ENCODE measurements at places on chromosomes 7 and 10.

DNA sequence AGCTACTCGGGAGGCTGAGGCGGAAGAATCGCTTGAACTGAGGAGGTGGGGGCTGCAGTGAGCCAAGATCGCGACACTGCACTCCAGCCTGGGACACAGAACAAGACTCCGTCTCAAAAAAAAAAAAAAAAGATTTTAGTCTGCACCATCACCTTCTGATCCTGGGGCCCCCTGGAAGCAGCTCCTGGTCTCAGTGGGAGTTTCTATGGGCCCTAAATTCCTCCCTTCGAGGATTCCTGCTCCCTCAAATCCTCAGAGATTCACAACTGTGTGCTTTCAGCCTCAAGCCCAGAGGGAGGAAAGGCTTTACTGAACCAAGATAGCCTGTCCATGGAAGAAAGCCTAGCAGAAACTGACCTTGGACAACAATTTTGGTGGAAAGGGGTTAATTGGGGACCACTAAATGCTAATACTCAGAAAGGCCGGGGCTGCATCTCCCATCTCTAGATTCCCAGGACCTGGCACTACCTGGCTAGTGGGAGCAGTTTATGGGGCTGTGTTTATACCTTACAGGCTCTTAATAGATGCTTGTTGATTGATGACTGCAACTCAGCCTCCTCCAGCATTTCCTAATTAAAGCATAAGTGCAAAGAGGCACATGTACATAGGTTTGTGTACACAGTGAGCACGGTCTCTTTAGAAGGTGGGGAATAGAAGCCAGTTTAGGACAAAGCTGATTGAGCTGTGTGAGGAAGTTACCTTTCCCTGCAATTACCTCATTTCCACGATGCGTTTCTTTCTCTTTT lies 9.2 kb upstream of the FGFR2 start:
- no peak for DNase-seq

GRCh38 chr7:7989616-7990440 lies 21.2 kb downstream of the GLCCI1 start:
- no peak for DNase-seq

- DNase-seq, result no peak
Observed at GRCh38 chr10:104881740-104882139, 240.7 kb downstream of the SORCS3 start.

- DNase-seq, result no peak
Observed at GRCh38 chr7:108409146-108409545, 47.1 kb downstream of the NRCAM start.

GRCh38 chr7:80703272-80703671 lies 64.8 kb downstream of the CD36 start:
- no peak for DNase-seq

- no peak for DNase-seq
Observed at GRCh38 chr7:152330827-152331226, 105.0 kb downstream of the KMT2C start.

GRCh38 chr10:105743343-105744056 lies 1102.4 kb downstream of the SORCS3 start:
- DNase-seq, result no peak

DNA sequence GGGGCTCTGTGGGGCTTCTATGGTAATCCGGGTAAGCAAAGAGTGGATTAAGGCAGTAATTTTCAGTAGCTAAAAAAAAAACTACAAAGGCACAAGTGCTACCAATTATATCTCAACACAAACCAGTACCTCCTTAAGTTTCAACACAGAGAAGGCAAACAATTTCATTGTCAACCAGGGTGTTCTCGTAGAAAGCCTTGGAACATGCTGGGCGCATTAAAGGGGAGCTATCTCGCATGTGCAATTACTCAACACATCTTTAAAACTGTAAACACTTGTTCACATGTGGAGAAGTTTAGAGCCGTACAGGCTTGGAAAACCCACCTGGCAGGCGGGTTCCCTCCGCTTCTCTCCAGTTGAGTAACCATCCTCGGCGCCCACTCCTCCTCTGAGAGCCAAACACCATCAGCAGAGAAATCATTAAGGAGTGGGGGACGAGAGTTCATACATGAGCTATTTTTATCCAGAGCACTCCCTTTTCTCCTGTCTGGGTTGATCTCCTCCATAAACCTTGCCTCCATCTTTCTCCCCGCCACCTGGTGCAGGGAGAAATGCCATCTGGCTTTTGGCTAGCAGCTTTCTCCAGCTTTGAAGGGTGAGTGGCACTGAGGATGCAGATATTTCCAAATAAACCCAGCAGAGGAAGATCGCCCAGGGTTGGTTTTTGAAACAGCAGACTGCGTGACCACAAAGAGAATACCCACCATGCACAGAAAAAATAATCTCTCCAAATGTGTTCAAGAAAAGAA lies 287.1 kb downstream of the WDR11 start:
- no peak for DNase-seq

DNA sequence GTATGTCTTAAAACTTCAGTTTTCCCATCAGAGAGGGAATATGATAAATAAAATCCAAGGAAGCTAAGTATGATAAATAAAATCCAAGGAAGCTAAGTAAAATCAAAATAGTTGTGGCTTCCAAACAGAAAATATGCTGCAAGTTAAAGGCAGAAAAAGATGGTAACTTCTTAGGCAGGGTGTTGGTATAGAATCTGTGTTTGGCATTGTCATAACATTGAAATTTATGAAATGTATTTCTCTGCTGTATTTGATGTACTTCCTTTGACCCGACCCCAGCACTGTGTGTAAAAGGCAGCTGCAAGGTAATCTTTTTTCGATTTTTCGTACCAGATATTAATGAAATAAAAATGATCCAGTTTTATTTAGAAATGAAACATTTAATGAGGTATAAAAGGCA lies 537.2 kb downstream of the TFEC start:
- DNase-seq, result no peak

DNA sequence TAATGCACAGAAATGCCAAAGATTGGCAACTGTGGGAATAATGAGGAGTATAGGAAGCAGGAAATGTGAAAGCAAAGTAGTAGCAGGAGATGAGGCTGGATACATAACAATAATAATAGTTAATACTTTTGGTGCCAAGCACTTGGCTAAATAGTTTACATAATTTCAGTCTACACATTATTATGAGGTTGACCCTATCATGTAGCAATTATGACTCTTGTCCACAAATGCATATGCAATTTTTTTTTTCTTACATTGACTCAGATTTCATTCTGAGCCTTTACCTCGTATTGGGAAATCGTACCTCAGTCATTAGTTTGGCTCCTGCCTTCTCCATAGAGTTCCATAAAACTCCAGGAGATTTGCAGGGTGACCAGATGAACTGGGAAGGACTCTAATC lies 219.9 kb downstream of the SUGCT start:
- DNase-seq, result no peak

GRCh38 chr10:16894821-16895220 lies 77.6 kb upstream of the RSU1 start:
- DNase-seq, result no peak

- DNase-seq, result no peak
Observed at GRCh38 chr10:89242840-89243568, 8.6 kb downstream of the LIPA start.

- no peak for DNase-seq
Observed at GRCh38 chr7:1777122-1777521, 107.0 kb downstream of the ELFN1 start.

DNA sequence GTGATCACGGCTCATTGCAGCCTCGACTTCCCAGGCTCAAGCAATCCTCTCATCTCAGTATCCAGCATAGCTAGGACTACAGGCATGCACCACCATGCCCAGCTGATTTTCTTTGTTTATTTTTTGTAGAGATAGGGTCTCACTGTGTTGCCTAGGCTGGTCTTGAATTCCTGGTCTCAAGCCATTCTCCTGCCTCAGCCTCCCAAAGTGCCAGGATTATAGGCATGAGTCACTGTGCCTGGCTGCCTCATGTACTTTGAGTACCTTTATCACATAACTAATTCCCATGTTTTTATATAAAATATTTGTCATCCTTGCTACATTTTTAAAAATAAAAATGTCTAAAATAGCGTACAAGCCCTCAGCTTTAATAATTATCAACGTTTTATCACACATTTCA lies 35.3 kb upstream of the CCDC3 start:
- DNase-seq, result no peak

- no peak for DNase-seq
Observed at GRCh38 chr7:3806516-3806915, 505.5 kb downstream of the SDK1 start.

- DNase-seq, result no peak
Observed at GRCh38 chr10:48932831-48933664, 6.6 kb downstream of the LRRC18 start.

GRCh38 chr10:44380829-44381600 lies 3.9 kb downstream of the CXCL12 start:
- DNase-seq, result no peak

DNA sequence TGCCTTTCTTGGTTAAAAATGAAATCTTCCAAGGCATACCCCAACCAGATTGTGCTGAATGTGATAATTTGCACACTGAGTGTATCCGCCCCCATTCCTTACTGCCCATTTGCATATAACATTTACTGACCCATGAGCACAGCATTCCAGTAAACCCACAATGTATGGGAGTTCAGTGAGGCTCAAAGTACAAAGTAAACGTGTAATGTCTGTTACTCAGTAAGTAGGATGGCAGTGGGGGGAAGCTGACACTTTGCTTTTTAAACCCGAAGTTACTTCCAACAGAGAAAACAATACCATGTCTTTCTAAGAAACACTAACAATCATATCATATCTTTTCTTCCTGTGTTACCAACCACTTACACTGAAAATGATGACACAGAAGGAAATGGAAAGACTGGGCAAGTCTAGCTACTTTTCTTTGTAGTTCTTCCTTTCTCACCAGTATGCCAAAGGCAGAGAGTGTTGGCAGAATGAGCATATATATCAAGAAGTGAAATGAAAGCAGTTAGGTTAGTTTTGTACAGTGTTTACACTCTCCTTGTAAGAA lies 27.1 kb upstream of the SOSTDC1 start:
- no peak for DNase-seq

- no peak for DNase-seq
Observed at GRCh38 chr10:57038531-57038930, 677.5 kb upstream of the ZWINT start.

DNA sequence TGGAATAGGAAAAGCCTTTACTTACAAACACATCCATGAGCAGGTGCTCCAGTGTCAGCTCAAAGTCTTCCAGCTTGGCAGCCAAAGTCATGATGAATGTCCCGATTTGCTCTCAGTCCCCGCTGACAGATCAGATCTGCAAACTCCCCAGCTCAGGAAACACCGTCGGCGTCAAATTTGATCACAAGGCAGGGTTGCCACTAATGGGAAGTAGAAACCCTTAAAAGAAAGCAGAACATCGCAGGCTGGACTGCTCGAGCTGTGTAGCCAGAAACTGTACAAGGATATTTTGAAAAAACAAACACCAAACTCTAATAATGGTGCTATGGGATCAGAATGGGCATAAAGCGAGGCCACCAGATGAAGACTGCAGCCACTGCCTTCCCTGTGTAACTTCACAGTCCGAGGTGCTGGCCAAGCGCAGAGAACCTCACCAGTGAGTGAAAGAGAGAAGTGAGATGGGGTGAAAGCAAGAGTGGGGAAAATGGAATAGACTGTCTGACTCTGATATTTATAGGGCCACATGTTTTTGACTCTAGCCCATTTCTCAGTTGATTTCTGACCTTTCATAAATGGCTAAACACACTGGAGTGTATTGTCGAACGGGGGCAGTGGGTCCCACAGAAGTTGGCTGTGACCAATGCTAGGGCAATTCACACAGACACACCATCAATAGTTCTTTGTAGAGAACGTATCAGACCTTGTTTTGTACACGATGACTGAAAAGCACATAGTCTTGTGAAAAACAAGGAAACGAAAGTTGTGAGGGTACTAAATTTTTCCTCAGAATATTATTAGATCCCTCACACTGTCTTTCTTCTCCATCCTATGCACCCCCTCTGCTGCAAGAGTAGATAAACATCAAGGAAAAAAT lies 306.2 kb downstream of the FRMD4A start:
- no peak for DNase-seq

GRCh38 chr7:602341-603141 lies 82.9 kb upstream of the PDGFA start:
- DNase-seq, result peak; percentile 89

- no peak for DNase-seq
Observed at GRCh38 chr7:14420768-14421167, 431.3 kb upstream of the ETV1 start.

- DNase-seq, result peak; percentile 4
Observed at GRCh38 chr7:34133983-34134782, 228.8 kb downstream of the BMPER start.

DNA sequence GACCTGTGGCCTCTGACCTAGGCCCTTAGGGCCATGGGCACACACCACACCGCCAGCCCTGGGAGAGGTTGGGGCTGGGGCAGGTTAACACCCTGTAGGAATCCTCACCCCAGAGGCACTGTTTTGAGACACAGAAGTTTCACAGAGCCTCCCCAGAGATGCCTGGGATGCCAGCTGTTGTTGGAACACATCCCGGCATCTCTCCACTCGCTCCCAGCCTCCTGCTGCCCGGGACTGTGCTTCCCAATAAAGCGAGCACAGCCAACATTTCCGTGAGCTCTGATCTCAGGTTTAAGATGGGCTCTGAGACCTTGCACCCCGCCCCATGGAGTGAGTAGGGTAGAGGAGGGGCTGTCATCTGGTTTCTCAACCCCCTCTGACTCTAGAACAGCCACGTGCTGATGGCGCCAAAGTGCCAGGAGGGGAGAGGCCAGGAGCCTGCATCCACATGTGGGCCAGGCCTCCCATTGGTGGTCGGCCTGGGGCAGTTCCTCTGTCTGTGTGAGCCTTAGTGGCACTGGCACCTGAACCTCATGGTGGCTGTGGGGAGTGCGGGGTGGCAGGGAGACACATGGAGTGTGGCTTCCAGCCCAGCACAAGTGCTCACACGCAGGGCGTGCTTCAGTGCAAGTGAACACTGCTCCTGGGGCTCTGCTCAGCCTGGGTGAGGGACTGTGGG lies 54.7 kb downstream of the RASGEF1A start:
- no peak for DNase-seq

DNA sequence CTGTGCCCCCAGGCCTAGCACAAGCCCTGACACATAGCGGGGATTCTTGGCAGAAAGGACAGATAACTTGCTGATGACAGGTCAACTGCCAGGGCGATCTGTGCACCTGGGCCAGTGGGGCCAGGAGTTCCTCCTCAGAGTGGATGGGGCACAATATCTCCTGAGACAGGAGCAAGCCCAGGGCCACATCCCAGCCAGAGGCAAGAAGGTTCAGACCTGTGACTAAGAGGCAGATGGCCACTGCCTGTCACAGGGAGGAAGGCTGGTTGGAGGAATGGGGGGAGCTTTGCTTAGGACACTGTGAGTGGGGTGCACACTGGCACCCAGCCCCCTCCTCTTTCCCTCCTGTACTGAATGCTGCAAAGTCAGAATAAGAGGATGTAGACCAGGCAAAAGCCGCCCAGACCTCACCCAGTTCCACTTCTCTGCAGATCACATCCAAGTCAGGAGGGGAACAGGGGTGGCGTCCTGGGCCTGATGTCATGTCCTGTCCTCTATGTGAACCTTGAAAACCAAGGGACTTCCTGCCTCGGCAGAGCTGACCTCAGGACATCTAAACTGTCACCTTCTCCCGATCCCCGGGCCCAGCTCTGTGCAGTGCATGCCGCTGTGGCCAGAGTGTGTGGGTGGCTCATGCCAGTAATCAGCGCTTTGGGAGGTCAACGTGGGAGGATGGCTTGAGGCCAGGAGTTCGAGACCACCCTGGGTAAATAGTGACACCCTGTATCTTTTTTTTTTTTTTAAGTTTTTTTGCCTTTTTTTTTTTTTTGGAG lies 1.3 kb downstream of the GUSB start:
- DNase-seq, result peak; percentile 67

Measured in activated T-cell treated with anti-CD3 and anti-CD28 coated beads, Interleukin-2, amount 50 U/mL, for 72 hours (primary cell).